Kidney (tissue), 22 donors: ENCODE measurements at places on chromosomes 13 and 19. TPM values are rescaled to one million over a fixed set of nuclear protein-coding genes. Genes with fewer than 3 reads are reported as not detected.

Gene ZNF208
- polyA plus RNA-seq: 2.0 TPM

Gene ZNF284
- 1.2 TPM for polyA plus RNA-seq

- no peak for DNase-seq
These were observed 45.9 kb upstream of the AMER2 start for GRCh38 chr13:25218019-25218418.

DNA sequence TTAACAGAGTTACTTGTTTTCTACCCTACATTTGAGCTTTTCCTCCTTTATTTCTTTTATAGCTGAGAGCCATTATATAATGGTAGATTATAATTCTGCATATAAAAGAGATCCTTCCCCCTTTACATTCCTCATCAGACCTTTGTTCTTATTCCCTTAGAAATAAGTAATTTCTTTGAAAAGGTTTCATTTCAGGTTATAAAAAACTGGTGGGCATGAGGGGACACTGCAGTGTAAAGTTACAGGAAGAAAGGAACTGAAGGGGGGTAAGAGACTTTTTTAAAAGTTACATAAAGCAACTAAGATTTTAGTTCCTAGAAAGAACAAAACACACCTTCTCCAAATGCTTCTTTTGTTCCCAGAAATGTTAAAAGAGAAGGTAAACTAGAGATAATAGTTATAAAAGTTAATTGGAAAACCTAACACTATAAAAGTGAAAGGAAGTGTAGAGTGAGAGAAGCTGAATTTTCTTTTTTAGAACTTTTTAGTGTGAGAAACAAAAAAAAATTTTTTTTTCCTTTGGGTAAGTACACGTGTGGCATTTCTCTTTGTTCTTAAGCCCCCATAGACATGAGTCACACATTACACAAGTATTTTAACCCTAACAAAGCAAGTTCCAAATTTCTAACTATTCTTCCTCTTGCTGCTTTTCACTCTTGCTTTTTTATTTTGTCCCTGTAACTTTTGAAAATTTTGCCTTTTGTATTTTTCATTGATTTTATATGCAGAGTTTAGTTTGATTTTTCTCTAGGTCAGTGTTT, 106.4 kb upstream of the MLNR start:
- no peak for DNase-seq
